HCEC 1CT (cell line): ENCODE measurements at places on chromosomes 6 and 20.

DNA sequence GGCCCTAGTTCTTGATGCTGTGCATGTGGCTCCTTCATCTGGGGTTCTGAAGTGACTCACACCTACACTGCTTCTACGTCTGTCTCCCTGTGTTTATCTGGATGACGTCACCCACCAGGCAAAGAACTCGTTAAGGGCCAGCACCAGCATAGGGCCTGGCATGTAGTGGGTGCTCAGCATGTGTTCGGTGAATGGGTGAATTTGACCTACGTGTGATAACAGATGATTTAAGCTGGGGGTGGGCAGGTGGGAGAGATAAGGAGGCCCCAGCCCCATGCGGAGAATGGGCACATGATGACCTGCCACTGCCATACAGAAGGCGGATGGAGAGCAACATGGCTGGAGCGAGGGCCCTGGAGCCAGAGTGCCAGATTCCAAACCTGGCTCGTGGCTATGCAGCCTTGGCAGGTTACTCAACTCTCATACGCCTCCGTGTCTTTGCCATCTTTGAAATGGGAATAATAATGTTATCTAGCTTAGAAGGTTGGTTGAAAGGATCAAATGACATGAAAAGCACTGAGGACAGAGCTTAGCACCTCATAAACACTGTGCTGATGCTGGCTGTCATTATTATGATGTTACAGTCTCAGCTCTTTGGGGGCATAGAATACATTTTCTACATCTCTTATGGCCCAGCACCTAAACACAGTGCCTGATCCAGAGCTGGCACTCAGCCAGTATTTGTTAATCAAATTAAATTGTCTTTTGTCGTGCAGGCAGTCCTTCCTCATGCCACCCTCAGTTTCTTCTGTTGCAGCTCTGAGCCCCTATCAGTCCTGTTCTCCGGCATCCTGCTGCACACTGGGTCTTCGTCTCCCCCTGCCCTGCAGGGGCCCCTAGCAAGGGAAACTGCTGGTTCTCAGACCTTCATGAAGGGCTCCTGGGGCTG lies 39.6 kb downstream of the VEGFA start:
- DNase-seq, result peak; percentile 81

DNA sequence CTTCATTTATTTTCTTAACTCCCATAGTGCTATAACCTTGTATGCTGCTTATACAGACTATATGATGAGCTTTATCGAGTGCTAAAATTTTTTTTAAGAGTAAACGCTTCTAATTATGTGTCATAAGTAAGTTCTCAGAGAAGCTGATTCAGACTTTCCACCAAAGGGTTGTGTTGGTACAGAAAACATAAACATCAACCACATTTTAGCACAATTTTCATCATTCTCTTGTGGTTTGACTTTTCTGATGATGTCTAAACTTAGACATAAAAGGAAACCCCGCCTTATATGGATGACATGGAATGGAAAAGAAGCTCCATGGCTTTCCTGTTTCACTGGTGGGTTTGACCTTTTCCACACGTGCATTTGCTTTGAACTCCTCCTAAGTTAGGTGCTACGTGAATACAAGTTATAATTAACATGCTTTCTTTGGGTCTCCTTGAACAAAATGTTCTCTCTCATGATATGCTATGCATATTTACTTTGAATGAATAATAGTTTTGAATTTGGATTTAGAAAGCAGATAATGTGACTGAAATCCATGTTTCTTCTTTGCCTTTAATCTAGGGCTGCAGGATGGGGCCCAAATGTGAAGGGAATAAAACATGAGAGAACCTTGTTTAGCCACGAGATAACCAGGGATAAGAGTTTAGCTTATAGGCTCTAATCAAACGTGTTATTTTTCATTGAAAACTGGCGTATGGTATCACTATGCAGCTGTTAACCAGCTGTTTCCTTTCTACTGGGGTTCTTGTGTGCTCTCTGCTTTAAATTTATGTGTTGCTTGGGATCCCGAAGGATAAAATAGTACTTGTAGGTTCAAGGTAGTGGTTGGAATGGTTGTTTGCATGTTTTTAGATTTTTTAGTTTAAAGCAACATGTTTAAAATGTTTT lies 127.1 kb upstream of the AHI1 start:
- DNase-seq, result peak; percentile 7

- DNase-seq, result no peak
These were observed 73.2 kb downstream of the NPEPL1 start for GRCh38 chr20:58765780-58766179.

GRCh38 chr6:125688138-125688537 lies 61.3 kb upstream of the HEY2 start:
- DNase-seq, result no peak

GRCh38 chr20:19624221-19624965 lies 133.7 kb upstream of the RIN2 start:
- DNase-seq, result peak; percentile 17

- DNase-seq, result peak; percentile 92
These were observed 55.5 kb downstream of the REV3L start for GRCh38 chr6:111427341-111428116.

DNA sequence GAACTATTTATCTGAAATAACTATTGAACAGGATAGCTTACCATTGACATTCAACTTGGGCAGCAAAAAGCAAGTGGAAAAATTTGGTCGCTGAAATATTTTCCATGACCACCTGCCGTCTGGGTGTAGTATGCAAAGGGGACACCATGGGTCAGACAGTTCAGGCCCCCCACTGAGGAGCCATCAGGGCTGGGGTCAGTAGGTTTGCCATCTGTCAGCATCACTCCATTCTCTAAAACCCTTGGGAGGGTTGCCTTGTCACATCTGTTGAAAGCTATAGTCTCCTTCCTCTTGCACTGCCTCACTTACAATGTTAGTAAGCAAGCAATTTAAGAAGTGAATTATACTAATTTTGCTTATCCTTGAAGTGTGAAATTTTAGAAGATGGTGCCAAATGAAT lies 44.9 kb downstream of the NRN1 start:
- DNase-seq, result no peak

DNA sequence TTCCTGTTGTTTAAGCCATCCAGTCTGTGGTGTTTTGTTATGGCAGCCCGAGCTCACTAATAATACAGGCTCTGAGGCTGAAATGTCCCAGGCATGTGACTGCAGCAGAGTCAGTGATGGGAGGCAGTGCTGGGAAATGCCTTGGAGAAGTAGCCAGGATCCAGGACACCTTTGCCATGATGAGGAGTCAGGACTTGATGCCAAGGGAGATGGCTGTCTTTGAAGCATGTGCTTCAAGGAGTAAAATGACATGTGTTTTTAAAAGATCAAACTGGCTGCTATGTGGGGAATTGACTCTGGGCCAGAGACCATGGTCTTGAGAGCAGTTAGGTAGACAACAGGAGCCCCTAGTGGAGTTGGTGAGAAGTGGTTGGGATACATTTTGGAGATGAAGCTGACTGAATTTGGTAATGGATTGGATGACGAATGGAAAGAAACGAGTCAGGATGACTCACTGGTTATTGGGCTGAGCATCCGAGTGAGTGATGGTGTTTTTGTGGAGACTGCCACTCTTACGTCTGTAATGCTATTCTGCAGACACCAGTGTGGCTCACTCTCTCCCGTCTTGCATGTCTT lies 322.2 kb downstream of the PLCB1 start:
- peak; percentile 96 for DNase-seq

GRCh38 chr6:20997143-20997769 lies 463.0 kb downstream of the CDKAL1 start:
- no peak for DNase-seq

DNA sequence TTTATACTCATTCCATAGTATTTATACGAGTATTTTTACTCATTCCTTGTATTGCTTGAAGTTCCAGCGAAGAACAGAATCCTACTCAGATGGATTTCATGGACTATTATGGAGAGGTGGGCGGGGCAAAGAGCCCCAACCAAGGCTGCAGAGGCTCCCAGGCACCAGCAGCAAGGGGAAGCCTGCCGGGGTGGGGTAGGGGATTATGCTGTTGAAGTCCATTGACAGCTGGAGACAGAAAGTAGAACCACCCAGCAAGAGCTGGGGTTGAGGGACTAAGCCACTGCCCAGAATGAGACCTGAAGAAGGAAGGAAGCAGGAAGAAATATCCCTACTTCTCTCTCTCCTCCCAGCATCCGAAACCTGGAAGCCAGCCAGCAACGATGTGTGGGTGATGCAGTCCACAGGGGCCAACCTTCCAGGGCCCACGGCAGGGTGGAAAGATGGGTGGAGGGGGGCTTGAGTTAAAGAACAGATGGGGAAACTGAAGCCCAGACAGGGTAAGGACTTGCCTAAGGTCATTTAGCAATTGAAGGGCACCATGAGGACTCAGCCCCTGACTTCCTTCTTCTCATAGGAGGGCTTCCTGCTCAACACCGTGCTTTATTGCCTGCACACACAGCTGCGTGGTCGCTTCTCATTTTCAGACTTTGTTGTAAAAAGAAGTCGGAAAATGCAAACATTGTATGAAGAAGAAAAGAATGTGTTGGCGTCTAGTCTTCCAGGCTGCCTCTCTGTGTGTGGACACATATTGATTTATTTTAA lies 18.3 kb upstream of the GTSF1L start:
- DNase-seq, result no peak

- DNase-seq, result no peak
These were observed 311.3 kb downstream of the CDKAL1 start for GRCh38 chr6:20845592-20845991.

GRCh38 chr20:63576311-63576710 lies 2.3 kb upstream of the HELZ2 start:
- DNase-seq, result no peak

- no peak for DNase-seq
These were observed 474 bp downstream of the RBM38 start for GRCh38 chr20:57391439-57392301.

DNA sequence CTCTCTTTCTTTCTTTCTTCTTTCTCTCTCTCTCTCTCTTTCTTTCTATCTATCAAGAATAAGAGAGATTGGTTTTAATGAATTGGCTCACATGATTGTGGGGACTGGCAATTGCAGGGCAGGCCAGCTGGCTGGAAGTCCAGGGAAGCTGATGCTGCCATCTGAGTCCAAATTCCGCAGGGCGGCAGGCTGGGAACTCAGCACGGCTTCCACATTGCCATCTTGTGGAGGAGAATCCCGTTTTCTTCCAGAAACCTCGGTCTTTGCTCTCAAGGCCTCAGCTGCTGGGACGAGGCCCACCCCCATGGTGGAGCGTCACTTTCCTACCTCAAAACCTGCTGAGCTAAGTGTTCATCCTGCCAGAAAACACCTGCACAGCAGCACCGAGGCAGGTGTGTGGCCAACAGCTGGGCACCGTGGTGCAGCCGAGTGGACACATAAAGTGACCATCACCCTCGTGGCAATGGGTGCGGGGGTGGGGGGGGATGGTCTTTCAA lies 58.8 kb upstream of the SLCO4A1 start:
- DNase-seq, result peak; percentile 25

DNA sequence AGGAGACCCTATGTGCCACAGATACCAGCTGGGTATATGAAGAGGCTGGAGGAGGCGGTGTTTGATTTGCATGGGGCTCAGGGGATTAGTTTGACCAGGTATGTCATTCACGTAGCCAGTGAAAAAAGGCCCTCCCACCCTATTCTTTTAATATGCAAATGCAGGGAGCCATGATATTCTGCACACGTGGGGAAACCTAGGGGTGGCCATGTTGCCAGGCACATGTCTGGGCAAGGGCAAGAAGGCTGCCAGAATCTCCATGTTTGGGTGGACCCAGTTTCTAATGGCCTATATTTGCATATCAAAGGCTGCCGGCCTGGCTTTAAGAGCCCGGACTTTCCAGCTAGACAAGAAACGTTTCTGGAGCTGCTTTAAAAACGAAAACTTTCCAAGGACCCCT lies 60.4 kb downstream of the SOX4 start:
- no peak for DNase-seq

- DNase-seq, result peak; percentile 49
These were observed 23.0 kb upstream of the GTSF1L start for GRCh38 chr20:43749734-43750294.

DNA sequence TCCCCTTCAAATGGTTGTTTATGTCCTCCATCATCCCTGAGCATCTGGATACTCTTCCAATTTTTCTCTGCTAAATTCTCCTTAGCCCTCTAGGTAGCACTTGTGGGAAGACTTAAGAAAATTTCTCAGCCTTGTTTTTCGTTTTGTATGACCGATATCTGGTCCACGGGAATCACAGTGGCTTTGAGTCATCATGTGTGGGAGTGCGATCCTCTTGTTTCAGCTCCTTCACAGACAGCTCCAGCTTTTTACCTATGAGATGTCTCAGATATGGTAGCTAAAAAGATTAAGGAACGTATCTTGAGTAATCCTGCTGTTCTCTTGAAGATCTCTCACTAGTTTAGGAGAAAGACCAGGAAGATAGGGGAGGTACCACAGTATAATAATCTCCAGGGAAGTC lies 196.1 kb downstream of the GRM1 start:
- DNase-seq, result no peak

GRCh38 chr20:17504066-17504897 lies 26.9 kb downstream of the BFSP1 start:
- DNase-seq, result no peak

GRCh38 chr6:125923366-125923877 lies 33.1 kb upstream of the HINT3 start:
- DNase-seq, result no peak

DNA sequence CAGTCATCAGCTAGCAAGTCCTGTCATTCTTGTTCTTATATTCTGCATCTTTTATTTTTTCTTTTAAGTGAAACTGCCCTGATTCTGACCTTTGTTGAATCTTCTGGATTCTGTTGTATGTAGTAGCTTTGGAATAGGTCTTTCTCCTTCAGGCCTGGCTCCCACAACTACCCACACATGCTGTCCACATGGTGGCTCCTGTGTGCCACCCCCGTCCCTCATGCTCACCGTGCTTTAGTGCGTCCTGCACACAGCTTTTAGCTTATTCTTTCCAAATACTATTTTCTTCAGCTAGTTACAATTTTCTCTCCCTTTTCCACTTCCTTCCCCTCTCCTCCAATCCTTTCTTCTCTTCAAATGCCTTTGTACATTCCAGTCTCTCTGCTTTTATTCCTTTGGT lies 61.8 kb downstream of the CTNNBL1 start:
- DNase-seq, result no peak

GRCh38 chr6:100465701-100466409 lies 1.1 kb upstream of the SIM1 start:
- DNase-seq, result no peak

GRCh38 chr20:46951405-46951804 lies 56.8 kb downstream of the EYA2 start:
- no peak for DNase-seq

GRCh38 chr6:13380761-13381160 lies 52.4 kb upstream of the TBC1D7 start:
- DNase-seq, result no peak

DNA sequence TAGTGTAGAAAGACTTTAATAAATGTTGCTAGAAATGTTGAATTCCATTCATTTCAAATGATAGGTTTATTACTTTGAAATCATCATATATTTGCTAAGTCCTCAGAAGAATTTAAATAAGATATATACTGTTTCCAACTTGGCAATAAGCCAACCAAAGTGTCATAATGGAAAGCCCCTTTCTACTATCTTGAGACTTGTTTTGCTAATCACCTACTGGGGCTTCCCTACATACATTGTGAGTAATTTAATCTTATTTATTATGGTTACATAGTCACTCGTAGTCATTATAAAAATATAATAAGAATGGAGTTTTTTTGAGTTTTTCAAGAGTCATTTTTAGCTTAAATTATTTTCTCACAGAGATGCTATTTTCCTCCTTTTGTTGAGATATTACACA lies 20.7 kb downstream of the COL19A1 start:
- DNase-seq, result no peak
